ENCODE measurements at places on chromosomes 4 and X. TPM values are rescaled to one million over a fixed set of nuclear protein-coding genes. Genes with fewer than 3 reads are reported as not detected.

SLC34A2 gene
- not detected for total RNA-seq

ASB12 gene
- total RNA-seq = not detected

P2RY8 gene
- total RNA-seq = not detected

VSIG4 gene
- not detected for total RNA-seq

RAB33A gene
- 0.15 TPM for total RNA-seq

TMEM271 gene
- total RNA-seq = not detected

GRPR gene
- not detected for total RNA-seq

PLAC8 gene
- total RNA-seq = not detected

PDZD4 gene
- 0.69 TPM for total RNA-seq

STAP1 gene
- total RNA-seq = not detected

AWAT1 gene
- not detected for total RNA-seq

DSPP gene
- not detected for total RNA-seq

KLHL5 gene
- total RNA-seq = 31.6 TPM

NEUROG2 gene
- not detected for total RNA-seq

ANK2 gene
- 100 TPM for total RNA-seq

SORBS2 gene
- total RNA-seq = 1.2 TPM

SYN1 gene
- 1.7 TPM for total RNA-seq

PPARGC1A gene
- 2.7 TPM for total RNA-seq

CITED1 gene
- not detected for total RNA-seq

C4orf51 gene
- not detected for total RNA-seq

LRIT3 gene
- total RNA-seq = not detected

SSX4 gene
- not detected for total RNA-seq

NLRP2B gene
- not detected for total RNA-seq

TMSB15B gene
- 1.2 TPM for total RNA-seq

FAM9B gene
- total RNA-seq = not detected

SHROOM4 gene
- total RNA-seq = 3.2 TPM

ARSJ gene
- total RNA-seq = 16.2 TPM

CAPN6 gene
- total RNA-seq = not detected

ADH1B gene
- 632 TPM for total RNA-seq

ARFIP1 gene
- 31.7 TPM for total RNA-seq

SYTL5 gene
- total RNA-seq = not detected

NKX3-2 gene
- not detected for total RNA-seq

ARAP2 gene
- total RNA-seq = 1.1 TPM

GAGE12D gene
- not detected for total RNA-seq

DCAF8L2 gene
- not detected for total RNA-seq

KLHL4 gene
- 2.7 TPM for total RNA-seq

PLXNB3 gene
- total RNA-seq = 0.94 TPM

SMAD1 gene
- 28.1 TPM for total RNA-seq

ARMCX1 gene
- total RNA-seq = 37.1 TPM
